Activated T-helper 1 cell treated with anti-CD3 and anti-CD28 coated beads, Interleukin-12 subunit alpha, Interleukin-12 subunit beta, Interleukin-2, Interleukin-4 antibody, amounts not matched to agents 30 ng/mL and 10 ng/mL and 1 ng/mL, durations not matched to agents 14 hours and 24 hours and 36 hours (primary cell): ENCODE measurements at places on chromosomes 7 and 10. TPM values are rescaled to one million over a fixed set of nuclear protein-coding genes. Genes with fewer than 3 reads are reported as not detected.

Gene ANKRD30A
- total RNA-seq, result not detected in 2 replicates

Gene GPC2
- 3.9 and 4.8 TPM in 2 replicates for total RNA-seq

GRCh38 chr10:4351723-4352413 lies 474.1 kb upstream of the AKR1E2 start:
- H3K4me3 ChIP-seq, result no peak overlapping the region
- H3K4me1 ChIP-seq, result peaks cover 9% of the 10 kb centered on the region
- peaks cover 8% of the 10 kb centered on the region for H3K27me3 ChIP-seq
- H3K36me3 ChIP-seq, result no peaks in the 10 kb centered on the region
- no peak overlapping the region for H3K27ac ChIP-seq
- no peak for DNase-seq

- H3K4me3 ChIP-seq, result no peak overlapping the region
- no peak overlapping the region for H3K27ac ChIP-seq
- no peak for DNase-seq
- no peaks in the 10 kb centered on the region for H3K4me1 ChIP-seq
These were observed 32.1 kb downstream of the LOXL4 start for GRCh38 chr10:98235846-98236245.

DNA sequence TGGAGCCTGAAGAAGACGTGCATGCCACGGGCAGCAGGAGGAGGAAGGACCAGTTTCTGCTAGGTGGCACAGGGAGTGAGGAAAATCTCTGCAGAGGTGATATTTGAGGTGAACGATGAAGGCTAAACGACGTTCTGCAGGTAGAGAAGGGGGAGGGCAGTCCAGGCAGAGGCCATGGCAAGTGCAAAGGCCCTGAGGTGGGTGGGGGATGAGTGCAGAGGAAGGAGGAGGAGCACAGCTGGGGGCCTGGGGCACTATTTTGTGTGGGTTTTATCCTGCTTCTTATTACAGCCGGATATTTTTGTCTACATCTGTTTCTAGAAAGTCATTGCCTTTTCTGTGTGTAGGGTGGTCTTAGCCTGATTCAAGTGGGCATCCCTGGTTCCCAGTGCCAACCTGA lies 57.6 kb downstream of the GOLGA7B start:
- H3K27ac ChIP-seq, result no peak overlapping the region
- no peaks in the 10 kb centered on the region for H3K4me1 ChIP-seq
- H3K36me3 ChIP-seq, result no peaks in the 10 kb centered on the region

GRCh38 chr7:150781103-150781502 lies 19.1 kb downstream of the TMEM176B start:
- DNase-seq, result no peak
- H3K27ac ChIP-seq, result no peak overlapping the region
- H3K4me3 ChIP-seq, result no peak overlapping the region
- H3K27me3 ChIP-seq, result peaks cover 27% of the 10 kb centered on the region
- no peaks in the 10 kb centered on the region for H3K36me3 ChIP-seq
- peaks cover 14% of the 10 kb centered on the region for H3K4me1 ChIP-seq

DNA sequence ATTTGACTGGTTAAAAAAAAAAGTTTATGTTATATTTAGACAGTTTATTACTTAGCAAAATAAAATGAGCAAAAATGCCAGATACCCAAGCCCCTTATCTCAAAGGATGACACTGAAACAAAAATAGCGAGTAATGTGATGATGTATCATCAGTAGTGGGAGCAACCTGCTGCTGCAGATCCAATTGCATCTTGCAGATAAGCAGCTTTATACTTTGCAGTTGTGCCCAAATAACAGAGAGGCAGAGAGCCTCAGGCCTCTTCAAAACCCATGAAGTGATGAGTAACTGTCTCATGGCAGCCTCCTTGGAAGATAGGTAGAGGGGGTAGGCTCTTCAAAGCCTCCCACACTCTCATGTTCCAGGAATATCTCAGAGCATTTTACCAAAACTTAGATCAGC lies 468.2 kb upstream of the LRRTM3 start:
- H3K36me3 ChIP-seq, result no peaks in the 10 kb centered on the region
- no peak overlapping the region for H3K27ac ChIP-seq
- H3K4me3 ChIP-seq, result no peak overlapping the region
- no peak for DNase-seq
